ENCODE measurements at places on chromosomes 4 and X. TPM values are rescaled to one million over a fixed set of nuclear protein-coding genes. Genes with fewer than 3 reads are reported as not detected.

GRCh38 chr4:30122711-30123110, 597.5 kb upstream of the PCDH7 start:
- DNase-seq, result no peak

DNA sequence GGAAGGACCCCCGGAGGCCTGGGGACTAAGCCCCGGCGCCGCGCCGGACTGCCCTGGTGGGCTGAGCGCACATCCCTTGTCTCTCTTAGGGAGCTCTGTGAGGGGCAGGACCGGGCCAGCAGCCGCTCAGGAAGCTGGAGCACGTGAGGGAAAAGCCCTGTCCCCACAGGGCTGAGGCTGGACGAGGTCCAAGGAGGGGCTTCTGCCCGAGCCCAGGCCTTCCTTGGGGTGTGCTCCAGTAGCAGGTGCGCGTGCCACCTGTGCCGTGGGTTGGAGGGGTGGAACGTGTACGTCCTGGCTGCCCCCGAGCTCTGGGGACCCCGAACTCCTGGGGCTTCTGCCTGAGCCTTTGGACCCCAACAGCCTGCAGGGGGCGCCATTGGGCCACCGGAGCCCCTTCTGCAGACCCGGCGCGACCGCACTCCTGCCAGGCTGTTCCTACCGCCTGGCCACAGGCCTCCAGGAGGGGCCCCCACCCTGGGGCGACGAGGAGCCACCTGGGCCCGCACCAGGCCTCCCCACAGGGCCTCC, 27.2 kb downstream of the TACC3 start:
- peak; percentile 55 for DNase-seq

GRCh38 chrX:123077631-123078030, 106.4 kb upstream of the GRIA3 start:
- no peak for DNase-seq

DNA sequence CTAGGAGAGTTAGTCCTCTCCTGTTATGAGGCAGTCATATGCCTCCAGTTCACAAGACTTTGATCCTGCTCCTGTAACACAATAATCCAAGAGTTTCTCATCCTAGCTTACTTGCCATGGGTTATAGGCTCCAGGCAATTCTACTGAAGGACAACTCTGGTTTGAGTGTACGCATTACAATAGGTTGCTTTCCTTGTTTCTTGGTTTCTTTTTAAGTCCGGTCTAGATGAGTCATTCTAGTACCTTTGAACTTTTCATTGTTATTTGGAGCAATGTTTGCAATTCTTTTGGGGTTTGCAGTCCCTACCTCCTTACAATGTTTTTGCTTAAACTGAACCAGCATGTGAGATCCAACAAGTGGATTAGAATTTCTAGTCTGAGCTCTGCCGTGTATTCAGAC, 109.1 kb downstream of the ANAPC4 start:
- peak; percentile 50 for DNase-seq

DNA sequence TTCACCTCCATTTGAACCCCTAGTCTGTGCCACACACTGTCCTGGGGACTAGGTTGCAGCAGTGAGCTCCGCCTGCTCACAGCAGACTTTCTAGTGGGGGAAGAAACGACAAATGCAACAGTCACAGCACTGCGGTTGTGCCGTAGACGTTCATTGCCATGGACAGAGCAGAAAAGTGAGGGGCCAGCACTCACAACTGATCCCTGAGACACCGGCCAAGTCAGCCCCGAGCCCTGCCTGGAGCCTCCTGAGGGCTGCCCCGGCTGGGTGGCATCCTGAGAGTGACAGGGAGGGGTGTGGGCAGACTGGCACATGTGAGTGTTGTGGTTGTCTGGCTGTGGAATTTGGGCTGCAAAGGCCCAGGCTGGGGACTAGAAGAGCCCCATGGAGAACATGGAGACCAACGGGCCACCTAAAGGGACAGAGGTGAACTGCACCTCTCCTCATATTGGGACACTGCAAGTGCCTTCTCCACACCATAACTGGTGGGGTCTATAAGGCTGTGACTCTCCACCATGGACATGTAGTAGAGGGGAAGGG, 4.6 kb downstream of the DUSP9 start:
- DNase-seq, result peak; percentile 35

DNA sequence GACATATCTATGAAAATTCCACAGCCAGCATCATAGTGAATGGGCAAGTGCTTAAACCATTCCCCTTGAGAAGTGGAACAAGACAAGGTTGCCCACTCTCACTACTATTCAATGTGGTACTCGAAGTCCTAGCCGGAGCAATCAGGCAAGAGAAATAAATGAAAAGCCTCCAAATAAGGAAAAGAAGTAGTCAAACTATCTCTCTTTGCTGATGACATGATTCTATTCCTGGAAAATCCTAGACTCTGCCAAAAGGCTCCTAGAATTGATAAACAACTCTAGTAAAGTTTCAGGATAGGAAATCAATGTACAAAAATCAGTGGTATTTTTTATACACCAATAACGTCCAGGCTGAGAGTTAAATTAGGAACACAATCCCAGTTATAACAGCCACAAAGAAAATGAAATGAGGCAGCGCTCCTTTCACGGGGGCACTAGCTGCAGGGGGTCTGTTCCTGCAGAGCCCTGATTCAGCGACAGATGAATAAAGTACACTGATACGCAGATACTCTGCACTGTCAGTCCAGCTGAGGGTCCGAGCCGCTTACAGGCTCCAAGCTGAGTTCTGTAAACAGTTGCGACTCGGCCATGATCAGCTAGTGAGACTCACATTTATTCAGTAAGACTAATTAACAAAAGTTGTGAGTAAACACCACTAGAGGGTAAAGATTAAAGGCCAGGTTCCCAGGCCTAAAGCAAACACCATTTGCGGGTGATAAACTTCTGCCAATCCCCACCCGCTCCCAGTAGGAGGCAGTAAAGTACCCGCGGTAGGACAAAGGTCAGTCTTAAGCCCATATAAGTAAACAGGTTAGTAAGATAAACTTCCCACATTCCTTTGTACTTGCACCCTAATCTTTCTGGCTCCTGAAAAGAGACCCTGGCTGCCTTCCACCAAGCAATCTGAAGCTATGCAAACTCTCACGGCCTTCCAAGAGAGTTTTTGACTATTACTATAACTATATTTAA, 290.6 kb upstream of the GRID2 start:
- DNase-seq, result no peak

GRCh38 chrX:42098900-42099299, 175.5 kb upstream of the CASK start:
- DNase-seq, result no peak

GRCh38 chrX:120486786-120487185, 17.7 kb upstream of the LAMP2 start:
- DNase-seq, result no peak

Gene TNMD
- not detected for total RNA-seq

Gene TTC29
- not detected for total RNA-seq

Gene PRDM8
- 9.4 TPM for total RNA-seq

Gene SMIM31
- not detected for total RNA-seq

Gene H2BW2
- not detected for total RNA-seq

Gene GPC4
- 6.4 TPM for total RNA-seq

Data from PC-3 (cell line).